Activated T-helper 17 cell treated with anti-CD3 and anti-CD28 coated beads, Interleukin-2, amount 50 U/mL, for 72 hours (primary cell): ENCODE measurements at places on chromosomes 7 and 10.
A peak's percentile ranks its signal among the peaks of the same experiment; 100 is the strongest.

DNA sequence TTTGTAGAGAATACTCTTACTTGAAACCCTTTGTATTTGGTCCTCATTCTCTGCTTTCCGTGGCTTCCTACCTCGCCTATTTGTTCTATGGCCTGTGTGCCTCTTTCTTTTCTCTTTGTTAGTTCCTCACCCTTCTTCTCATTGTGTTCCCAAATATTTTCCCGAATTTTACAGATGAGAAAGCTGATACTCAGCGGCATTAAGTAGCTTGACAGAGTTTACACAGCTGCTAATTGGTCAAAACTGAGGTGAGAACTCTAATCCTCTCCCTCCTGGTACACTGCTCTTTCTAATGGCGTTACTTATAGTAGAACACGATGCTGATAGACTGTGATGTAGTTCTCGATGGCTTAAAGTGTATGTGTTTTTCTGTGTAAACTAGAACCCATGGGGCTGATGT is 80.7 kb upstream of the HDAC9 start:
- no peak for ATAC-seq

DNA sequence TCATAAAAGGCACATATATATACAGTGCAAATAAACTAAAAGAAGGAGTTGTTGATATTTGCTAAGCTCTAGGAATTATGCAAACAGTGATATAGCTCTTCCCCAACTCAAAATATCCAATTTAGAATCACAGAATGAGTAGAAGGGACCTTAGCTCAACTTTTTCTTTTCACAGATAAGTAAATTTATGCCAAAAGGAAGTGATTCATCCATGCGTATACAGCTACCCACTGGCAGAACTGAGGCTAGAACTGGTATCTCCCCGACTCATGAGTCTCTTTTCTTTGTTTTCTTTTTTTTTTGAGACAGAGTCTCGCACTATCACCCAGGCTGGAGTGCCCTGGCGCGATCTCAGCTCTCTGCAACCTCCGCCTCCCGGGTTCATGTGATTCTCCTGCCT is 54.2 kb upstream of the SVIL start:
- peak; percentile 99 for ATAC-seq

- no peak for ATAC-seq
These were observed 2.1 kb downstream of the RET start for GRCh38 chr10:43078986-43079273.

DNA sequence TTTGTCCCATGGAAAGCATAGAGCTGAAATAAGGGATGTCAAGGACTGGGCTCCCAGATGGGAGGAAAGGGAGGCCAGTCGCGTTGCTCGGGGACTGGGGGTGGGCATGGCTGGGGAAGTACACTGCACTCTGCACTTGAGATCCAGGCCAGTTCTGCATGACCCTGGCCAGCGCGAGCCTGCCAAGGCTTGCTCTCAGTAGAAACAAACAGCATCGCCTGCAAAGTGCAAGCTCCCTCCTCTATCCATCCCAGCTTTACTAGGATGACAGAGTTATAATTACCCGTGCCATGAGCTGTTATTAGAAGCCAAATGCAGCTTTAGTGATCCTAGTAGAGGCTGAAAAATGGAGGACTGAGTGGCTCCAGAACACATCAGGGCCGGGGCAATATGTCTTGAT is 43.9 kb upstream of the PDCD4 start:
- no peak for ATAC-seq

DNA sequence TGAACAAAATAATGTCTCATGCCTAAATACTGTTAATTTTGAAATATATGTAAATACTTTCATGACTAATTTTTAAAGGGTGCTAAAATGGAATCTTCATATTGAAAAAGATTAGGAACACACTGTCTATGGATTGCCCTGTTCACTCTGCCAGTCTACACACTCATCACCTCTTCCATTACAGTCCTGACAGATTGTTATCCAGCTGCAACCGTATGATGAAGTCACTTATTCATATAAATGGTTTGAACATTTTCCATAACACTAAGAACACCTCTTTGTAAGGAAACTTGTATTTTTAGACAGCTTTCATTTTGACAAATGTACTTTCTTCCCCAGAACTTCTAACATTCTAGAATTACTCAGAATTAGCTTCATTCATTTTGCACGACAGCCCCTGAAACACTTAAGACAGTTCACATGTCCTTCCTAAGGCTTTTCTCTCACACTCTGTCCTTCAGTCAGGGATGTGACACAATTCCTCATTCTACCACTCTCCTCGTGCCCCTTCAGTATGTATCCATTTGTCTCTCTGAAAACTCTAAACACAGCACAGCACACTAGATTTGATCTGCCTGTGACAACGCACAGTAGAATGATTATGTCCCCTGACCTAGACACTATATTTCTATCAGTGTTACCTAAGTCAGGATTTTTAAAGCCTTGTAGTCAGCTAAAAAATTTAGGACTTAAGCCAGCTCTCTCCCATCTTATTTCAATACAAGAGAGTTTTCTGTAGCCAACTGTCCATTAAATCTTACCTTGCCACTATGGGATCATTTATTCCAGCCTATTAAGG is 71.9 kb downstream of the ORC5 start:
- peak; percentile 83 for ATAC-seq

DNA sequence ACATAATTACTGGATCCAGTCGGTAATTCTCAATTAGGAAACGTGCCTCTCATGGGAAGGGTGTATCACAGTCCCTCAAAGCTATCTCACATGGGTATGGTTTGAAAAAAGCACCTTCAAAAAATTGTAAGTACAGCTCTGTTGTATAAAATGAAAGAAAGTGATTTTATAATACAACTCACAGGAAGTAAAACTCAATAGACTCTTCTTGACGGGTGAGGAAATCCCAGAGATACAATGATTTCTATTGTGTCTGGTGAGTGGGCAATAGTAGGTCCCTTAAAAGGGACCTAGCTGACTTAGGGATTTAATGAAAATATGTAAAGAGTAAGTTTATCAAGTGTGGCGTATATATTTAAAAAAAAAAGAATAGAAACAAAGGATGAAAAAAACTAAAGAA is 27.0 kb downstream of the TASOR2 start:
- no peak for ATAC-seq

- no peak for ATAC-seq
These were observed 97.7 kb downstream of the TMEM130 start for GRCh38 chr7:98771941-98772603.

- ATAC-seq = no peak
These were observed 64.7 kb downstream of the TPK1 start for GRCh38 chr7:144771174-144771573.

DNA sequence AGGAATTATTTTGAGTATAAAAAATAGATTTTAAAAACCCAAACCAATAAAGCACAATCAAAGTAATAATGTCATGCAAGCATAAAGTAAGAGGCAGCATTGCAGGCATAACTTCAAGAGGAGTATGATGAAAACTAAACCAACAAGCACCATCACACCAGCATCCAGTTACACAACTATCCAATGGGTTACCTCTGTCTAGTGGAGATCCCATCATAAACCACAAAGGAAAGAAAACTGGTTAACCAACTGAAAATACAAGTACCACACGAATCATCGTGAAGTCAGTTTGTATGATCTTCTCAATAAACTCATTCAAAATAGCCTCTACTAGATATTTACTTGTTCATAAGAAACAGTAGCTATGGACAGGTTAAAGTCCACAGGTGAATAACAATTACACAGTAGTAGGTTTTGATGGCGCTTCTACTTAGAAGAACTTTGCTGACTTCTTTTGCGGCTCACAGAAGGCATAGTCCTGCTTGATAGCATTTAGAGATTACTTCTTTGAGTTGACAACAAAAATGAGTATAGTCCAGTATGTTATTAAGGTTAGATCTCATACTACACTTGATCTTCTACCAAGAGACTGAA is 116.6 kb downstream of the MICU1 start:
- peak; percentile 66 for ATAC-seq

DNA sequence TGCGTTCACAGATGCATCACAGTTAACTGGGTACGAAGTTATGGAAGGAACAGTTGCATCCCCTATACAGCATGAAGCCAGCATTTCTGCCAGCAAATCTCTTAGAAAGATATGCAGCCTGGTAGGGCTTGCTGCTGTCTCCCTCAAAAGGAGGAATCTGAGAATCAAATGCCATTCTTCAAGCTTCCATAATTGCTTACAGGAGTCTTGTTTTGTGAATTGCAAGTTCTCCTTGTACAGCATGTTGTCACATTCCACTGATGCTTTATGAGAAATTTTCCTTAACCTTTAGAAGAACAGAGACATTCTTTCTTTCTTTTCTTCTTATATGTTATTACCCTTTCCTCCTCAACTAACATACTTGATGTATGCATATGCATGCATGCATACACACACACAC is 134.6 kb downstream of the CHRM2 start:
- no peak for ATAC-seq
